Fibroblast of the aortic adventitia (primary cell): ENCODE measurements at places on chromosomes 12 and 14. TPM values are rescaled to one million over a fixed set of nuclear protein-coding genes. Genes with fewer than 3 reads are reported as not detected.

GRCh38 chr14:100840286-100841065, 14.6 kb downstream of the MEG3 start:
- DNase-seq = no peak

DNA sequence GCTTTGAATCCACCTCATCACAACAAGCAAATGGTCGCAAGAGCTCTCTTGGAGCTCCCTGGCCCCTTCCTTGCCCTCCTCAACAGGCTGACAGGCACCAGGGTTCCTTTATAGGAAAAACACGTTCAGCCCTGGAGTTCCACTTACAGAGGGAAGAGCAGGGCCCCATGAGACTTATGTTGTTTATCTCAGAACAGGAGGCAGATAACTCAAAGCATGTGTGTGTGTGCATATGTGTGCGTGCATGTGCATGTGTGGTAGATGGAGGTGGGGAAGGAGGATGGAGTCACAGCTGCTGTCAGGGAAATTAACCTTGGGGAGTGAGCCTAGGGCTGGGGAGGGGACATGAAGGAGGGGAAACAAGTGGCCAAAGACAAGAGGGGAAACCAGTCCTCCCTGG, 138.1 kb downstream of the DPF3 start:
- no peak for DNase-seq

DNA sequence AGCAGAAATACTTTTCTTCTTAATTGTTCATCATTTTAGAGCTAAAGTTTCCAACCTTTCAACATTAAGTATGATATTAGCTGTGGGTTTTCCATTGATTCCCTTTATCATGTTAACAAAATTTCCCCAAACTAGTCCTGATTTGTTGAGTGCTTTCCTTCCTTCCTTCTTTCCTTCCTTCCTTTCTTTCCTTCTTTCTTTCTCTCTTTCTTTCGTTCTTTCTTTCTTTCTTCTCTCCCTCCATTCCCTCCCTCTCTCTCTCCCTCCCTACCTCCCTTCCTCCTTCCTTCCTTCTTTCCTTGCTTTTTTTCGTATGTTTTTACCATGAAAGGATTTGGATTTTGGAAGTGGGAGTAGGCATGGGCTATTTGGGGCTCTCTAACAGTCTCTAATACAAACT, 133.5 kb downstream of the LMNTD1 start:
- DNase-seq = no peak

GRCh38 chr12:111216387-111217159, 152.3 kb downstream of the PHETA1 start:
- no peak for DNase-seq

- DNase-seq = peak; percentile 9
Measured at GRCh38 chr14:20802341-20803084, at the start of gene RNASE1. Gene RNASE1 (minus strand): TSS chr14:20802844. CDS start chr14:20802068, 776 bp downstream.

DNA sequence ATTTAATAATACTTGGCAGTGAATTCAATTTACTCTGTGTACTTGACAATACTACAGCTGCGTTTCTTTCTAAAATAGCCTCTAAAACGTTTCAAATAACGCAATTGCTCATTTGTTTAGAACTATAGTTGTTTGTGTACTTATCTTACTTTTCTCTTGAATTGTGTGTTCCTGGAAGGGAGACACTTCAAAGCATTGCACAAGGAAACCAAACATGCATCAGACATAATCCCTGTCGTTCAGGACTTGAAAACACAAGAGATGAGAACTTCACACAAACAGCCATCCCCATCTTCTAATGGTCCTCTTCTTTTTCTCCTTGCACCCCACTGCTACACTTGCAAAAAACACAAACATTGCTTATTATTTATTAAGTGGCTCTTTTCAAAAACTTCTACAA, 38.5 kb downstream of the PTGER2 start:
- DNase-seq = no peak

Gene MOAP1
- 5.7 and 12.7 TPM in 2 replicates for total RNA-seq

GRCh38 chr12:68176257-68176656, 16.7 kb upstream of the IFNG start:
- DNase-seq = no peak

- DNase-seq = no peak
Measured at GRCh38 chr14:67400434-67400833, 11.5 kb downstream of the PLEK2 start.

Gene FOXN4
- not detected in 2 replicates for total RNA-seq

- peak; percentile 89 for DNase-seq
Measured at GRCh38 chr12:92539110-92539749, 163.6 kb upstream of the PLEKHG7 start.

DNA sequence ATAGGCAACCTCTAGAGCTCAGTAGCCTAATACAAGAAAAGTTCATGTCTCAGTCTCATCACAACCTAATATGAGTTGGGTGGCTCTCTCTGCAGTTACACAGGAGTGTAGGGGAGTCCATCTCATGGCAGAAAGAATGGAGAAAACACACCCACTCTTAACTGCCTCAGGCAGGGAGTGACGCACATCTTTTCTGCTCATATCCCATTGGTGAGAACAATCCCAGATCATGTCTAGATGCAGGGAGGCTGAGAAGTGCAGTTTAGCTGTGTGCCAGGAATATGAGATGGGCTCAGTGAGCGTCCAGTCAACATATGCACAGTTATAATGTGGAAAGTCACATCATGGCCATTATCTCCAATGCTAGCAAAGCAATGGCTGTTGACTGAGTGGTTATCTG, 59.3 kb upstream of the KCNA5 start:
- DNase-seq = no peak
